ENCODE measurements at places on chromosomes 4 and X.

DNA sequence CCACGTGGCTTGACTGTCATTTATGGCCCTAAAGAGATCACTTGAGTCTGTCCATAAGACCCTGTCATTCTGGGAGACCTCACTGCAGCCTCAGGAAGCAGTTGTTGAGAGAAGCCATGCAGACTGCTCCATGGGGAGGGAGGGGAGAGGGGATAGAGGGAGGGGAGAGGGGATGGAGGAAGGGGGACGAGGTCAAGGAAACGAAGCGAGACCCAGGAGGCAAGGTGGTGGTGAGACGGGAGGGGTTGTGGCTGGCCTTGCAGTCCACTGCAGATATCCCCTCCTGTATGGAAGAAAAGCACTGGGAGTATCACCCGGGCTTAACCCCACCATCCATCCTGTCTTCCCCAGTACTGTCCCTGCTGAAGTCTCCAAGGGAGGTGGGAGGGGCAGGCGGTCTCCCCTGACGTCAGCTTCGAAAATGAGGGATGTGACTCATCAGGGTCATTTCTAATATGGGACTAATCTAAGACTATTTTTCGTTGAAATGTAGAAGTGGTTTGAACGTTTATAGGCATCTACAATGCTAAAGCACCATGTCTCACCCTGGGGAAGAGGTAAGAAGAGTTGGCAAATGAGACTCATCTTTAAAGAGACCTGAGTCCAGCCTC, 5.6 kb downstream of the TMEM255A start:
- no peak for DNase-seq

GRCh38 chrX:73213734-73214425, 771 bp downstream of the NAP1L2 start:
- no peak for DNase-seq

DNA sequence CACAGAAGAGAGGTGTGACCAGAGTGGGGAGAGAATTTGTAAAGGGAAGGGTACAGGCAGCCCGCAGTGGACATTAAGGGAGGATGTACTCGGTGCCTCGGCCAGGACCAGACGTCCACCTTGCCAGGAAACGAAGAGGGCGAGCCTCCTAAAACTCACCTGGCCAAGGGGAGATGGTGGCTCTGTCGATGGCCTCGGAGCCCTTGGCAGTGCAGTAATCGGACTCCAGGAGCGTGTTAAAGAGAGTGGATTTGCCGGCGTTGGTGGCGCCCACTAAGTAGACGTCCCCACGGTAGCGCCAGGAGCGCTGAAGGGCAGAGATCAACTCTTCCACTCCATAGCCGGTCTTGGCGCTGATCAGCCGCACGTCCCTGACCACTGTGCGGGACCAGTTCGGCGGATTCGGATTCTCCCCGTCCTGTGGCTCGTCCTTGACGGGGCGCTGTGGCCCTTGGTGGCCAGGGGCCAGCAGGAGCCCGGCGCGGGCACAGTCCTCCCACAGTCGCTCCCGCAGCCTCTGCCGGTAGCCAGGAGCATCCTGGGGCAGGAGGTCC, 1.0 kb downstream of the NOA1 start:
- no peak for DNase-seq

DNA sequence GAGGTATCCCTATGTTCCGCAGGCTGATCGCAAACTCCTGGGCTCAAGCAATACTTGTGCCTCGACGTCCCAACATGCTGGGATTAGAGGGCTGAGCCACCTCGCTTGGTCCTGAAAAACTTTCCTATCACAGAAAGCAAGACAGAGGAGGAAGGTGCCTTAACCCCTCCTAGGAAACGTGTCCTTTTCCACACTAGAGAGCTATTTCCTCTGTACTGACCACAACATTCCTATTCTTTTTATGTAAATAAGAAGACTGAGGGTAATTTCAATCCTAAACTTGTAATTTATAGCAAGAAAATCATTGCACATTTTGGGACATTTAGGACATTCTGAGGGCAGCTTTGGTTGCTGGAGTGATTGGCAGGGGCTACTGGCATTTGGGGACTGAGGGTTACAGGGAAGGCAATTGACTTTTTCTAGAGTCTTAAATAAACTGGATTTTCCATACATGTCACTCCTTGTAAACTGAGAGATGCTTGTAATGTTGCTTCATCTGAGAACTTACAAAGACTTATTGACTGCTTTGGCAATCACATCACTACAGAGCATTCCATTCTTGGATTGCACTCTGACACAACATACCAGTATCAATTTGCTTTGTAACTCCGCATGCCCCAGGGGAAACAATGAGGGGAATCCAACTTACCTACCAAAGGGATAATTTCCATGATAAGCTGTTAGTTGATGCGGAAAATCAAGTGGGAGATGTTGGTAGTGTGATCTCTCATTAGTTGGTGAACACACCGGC, 15.6 kb downstream of the XAGE3 start:
- DNase-seq: peak; percentile 43

DNA sequence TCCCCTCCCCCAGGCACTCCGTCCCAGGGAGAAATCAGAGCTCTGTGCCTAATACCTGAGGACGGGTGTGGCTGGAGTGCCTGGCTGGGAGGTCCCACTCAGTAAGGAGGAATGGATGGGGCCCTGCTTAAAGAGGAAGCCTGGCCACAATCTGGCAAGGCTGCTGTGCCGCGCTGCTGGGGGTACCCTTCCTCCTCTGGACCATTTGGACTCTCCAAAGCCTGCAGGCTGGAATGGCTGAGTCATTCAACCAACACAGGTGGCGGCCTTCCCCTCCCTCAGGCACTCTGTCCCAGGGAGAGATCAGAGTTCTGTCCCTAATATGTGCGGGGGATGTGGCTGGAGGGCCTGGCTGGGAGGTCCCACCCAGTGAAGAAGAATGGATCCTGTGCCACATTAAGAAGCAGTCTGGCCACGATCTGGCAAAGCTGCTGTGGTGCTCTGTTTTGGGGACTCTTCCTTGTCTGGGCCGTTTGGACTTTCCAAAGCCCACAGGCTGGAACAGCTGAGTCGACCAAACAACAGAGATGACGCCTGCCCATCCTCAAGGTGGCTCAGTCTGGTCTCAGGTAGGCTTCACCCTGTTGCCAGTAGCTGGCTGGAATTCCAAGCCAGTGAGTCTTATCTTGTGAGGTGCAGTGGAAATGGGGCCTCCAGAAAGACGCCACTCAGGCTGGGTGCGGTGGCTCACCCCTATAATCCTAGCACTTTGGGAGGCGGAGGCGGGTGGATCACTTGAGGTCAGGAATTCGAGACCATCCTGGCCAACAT, 127.3 kb upstream of the HUWE1 start:
- no peak for DNase-seq

GRCh38 chr4:25667931-25668557, 12.4 kb downstream of the SLC34A2 start:
- DNase-seq: no peak

DNA sequence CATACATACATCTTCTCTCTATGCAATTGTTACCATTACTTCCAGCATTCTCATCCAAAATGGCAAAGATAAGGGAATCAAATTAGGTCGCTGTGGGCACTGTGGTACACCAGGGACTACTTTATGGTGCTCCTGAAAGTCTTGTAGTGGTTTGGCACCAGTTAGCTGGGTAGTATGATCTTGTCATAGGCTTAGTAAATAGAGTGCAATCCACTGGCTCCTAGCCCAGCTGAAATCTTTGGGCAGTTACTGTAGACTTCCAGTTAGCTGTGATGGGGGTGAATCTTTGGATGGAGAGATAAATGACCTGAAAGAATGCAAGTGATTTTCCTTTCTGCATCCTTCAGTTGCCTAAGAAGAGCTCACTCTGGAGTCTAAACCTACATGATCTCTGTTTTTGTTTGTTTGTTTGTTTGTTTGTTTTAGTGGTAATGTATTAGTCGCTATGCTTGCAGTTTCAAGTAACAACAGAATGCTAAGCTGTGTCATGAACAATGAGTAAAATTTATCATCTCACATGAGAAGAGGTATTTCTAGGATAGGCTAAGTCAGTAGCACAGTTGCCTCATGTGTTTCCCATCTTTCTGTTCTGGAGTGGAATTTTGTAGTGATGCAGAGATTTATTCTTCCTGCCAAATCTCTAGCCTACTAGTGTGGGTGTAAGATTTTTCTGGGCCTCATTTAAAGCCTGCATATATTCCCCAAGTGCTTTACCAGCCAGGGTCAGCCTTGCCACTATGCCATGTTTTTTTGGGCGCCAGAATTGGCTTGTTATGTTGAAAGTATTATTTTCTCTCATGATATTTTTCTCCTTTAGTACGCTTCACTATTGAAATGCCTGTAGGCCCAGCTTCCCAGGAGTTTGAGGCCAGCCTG, 24.2 kb downstream of the HERC3 start:
- peak; percentile 77 for DNase-seq

DNA sequence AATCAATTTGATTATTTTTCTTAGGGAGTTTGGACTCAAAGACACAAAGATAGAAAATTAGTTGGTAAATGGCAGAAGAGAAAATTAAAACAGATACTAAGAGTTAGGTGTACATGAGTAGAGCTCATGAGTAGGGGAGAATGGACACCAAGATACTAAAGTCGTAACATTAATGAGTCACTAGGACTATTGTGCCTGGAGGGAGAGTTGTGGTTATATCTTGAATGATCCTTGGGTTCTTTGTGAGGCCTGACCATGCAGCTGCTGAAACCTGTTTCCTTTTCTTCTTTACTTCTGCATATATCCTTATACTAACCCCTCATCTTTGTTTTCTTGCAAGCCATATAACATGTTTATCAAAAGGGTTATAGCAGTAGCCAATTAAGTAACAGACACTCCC, 532.8 kb downstream of the RPA4 start:
- no peak for DNase-seq

DNA sequence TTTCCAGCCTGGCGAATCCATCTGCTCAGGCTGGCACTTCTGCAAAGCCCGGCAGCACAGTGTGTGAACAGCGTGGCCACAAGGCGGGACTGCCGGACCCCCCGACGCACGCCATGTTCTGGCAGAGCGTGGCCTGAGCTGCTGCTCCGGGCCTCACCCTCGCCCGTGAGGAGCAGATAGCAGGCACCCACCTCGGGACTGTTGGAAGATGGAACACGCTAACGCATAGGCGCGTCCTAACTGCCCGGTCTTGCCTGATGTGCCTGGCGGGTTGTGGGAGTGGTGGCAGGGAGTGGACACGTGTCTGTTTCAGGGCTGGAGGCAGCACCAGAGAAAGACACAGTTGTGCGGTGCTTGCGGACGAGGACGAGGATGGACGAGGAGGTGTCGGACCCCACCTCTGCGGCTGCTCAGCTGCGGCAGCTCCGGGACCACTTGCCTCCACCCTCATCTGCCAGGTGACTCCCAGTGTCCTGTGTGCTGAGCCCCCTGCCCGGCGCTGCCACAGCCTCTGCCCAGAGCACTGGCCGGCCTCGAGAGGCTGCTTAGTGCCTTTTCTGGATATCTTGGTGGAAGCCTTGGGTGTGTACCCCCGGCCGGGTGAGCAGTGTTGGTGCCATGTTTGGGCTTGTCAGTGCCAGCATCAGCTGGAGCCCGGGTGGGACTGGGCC, 28.2 kb downstream of the UVSSA start:
- no peak for DNase-seq

- DNase-seq: no peak
These were observed 34.2 kb downstream of the COX7B2 start for GRCh38 chr4:46874811-46875210.

- DNase-seq: peak; percentile 64
These were observed 123.1 kb downstream of the BTC start for GRCh38 chr4:74671080-74671698.

- DNase-seq: no peak
These were observed 54.4 kb downstream of the MRPL1 start for GRCh38 chr4:77917075-77917474.

DNA sequence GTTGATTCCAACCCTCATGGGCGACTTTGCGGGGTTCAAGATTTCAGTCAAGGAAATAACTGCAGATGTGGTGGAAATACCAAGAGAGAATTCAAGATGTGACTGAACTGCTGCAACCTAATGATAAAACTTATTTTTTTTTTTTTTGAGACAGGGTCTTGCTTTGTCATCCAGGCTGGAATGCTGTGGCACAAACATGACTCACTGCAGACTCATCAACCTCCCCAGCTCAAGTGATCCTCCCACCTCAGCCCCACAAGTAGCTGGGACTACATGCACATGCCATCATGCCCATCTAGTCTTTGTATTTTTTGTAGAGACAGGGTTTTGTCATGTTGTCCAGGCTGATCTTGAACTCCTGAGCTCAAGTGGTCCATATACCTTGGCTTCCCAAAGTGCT, 19.5 kb upstream of the WDFY3 start:
- peak; percentile 78 for DNase-seq

DNA sequence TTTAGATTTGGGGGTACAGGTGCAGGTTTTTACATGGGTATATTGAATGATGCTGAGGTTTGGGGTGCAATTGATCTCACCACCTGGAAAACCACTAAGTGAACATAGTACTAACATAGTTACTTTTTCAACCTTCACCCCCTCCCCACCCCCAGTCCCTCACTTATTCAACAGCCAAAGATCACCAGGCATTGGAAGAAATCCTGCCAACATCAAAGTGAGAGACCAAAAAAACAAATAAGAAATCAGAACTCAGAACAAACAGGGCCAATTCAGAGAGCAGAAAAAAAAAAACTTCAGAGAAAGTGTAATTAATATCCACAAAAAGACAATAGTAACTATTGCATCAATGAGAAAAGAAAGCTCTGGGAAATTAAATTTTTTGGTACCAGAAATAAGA, 20.5 kb upstream of the LAP3 start:
- no peak for DNase-seq

DNA sequence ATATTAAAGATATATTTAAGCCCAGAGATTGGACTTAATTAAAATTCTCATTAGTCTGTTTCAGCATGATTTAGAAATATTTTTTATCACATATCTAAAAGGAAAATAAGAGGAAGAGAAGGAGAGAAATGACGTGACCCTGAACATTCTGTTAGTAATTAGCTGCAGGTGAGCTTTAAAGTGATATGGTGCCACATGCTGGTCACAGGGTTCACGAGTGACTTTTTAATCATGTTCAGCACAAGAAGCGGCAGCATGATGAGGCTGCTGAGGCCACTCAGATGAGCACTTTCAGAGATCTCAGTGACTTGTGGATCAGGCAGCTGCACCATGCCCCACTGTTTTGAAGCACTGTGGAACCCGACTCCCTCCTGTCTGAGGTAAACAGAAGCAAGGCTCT, 37.9 kb upstream of the NPY2R start:
- no peak for DNase-seq

- DNase-seq: no peak
These were observed 9.6 kb upstream of the MEPE start for GRCh38 chr4:87823200-87823599.

GRCh38 chr4:140811429-140811828, 55.2 kb upstream of the TBC1D9 start:
- DNase-seq: no peak

DNA sequence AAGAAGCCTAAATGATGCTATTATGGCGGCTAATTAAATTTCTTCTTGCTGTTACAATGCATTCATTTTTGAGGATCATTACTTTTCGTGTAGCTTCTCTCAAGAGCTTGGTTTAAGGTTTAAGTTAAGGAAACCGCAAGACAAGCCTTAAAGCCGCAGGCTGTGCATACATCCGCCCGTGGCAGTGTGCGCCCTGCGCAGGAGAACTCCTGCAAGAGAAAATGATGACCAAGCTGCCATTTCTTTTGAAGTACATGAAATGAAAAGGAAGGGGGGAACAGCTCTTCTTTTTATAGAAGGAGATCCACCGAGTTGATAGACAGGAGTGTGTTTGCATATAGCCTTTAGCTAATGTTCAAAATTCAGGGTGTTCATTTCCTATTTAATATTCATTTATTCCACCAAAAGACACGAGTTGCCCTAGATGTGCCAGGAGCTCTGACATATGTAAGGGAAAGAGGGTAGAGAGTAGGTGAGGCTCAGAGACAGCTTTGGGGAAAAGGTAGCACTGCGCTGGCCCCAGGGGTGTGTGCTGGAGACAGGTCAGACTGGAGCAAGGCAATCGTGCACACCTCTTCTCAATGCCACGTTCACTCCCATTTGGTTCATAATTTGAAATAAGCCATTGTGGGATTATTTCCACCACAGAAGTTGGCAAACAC, 112.1 kb upstream of the LDB2 start:
- DNase-seq: no peak
